Activated T-helper 1 cell treated with anti-CD3 and anti-CD28 coated beads, Interleukin-2, amount 50 U/mL, for 16 hours (primary cell): ENCODE measurements at places on chromosomes 3 and 15.

GRCh38 chr3:13575459-13576061, 26.6 kb downstream of the FBLN2 start:
- no peak for DNase-seq

DNA sequence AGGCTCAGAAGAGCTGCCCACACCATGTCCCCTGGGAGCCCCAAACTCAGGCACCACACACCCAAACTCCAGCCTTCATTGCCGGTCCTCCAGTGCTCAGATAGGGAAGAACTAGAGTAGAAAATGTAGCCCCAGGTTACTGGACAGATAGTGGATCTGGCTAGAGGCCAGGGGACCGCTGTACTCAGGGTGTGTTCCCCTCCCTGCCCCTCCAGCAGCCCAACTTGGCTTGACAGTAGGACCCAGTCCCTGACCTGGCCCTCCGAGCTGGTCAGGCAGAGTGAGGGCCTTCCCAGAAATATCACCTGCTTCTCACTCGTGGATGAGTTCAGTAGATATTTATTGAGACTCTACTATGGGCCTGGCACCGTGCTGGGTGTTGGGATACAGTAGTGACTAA, 100.0 kb downstream of the CORO2B start:
- no peak for DNase-seq

DNA sequence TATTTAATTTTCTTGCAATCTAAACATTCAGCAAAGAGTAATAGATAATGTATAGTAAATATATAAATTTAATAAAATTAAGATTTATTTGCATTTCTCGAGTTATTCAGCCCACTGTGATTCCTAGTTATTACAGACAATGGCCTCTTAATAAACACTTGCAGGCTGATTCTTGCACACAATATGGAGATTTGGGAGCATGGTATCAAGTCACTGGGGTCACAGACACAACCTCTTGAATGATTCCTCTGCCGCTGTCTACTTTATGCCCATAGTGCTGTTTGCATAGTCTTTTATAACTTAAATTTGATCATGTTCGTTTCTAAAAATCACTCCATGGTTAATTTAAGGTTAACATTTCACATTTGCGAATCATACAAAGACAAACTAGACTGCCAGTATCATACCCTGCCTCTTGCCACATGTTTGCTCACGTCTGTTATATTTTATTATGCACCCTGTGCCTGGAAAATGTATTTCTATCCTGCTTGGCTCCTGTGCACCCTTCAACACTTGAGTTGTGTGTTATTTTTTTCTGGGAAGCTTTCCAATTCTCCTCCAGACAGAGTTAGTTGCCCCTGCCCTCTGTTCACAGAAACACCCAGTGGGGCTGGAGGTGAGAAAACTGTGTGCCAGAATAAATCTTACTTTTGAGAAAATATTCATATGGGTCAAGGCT, 206.3 kb upstream of the ROBO1 start:
- DNase-seq, result no peak

GRCh38 chr15:57198131-57198530, 178.2 kb upstream of the CGNL1 start:
- DNase-seq, result no peak

DNA sequence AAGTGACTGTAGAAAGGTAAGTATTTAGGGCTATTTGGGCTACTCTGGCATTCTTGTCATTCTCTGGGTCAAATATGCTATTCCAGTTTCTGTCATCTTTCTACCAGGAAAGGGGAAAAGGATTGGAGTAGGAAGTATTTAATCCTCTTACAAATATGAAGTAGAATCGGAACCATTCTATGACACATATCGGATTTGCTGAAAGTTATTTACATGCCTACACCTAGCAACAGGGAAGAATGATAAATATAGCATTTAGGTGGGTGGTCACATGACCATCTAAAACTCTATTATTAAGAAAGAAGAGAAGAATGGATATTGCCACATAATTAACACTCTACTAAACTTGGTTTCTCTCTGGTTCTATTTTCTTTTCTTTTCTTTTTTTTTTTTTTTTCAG, 1353.1 kb downstream of the ZPLD1 start:
- no peak for DNase-seq

DNA sequence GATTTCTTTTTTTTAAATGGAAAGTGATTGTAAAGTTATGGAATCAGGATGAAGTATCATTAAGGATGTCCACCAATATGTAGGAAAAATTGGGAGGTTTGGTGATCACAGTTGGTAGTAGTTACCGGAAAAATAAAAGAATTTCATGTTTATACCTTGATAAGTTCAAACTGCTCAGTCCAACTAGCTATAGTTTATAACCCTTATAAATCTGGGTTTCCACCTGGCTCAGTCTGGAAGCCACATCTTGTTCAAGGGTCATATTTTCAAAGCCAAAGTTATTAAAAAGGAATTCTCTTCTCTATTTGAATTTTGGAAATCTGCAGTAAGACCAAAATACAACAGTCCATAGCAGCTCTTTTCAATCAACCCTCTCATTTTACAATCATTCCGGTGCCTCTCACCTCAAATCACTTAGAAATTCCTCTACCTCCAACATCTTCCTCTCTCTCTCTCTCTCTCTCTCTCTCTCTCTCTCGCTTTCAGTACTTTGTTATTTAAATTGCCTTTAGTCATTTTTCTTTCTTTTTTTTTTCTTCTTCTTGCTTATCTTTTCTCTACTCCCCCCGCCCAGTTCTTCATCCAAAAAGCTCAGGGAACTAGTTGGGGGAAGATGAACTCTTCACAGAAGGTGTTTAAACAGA, 186.2 kb upstream of the TBC1D5 start:
- no peak for DNase-seq

GRCh38 chr3:67678665-67679064, 24.3 kb upstream of the SUCLG2 start:
- DNase-seq, result no peak
